ENCODE measurements at places on chromosomes 7 and 10. TPM values are rescaled to one million over a fixed set of nuclear protein-coding genes. Genes with fewer than 3 reads are reported as not detected.

Gene ZNF735
- polyA plus RNA-seq = not detected

Gene CELF2
- polyA plus RNA-seq = 13.0 TPM

Gene PSPH
- 5.1 TPM for polyA plus RNA-seq

Gene GSTO2
- 0.51 TPM for polyA plus RNA-seq

Gene PNLIP
- polyA plus RNA-seq = 0.10 TPM

Gene AS3MT
- 59.4 TPM for polyA plus RNA-seq

Gene SYNPO2L
- 61.6 TPM for polyA plus RNA-seq

Gene CDC14C
- polyA plus RNA-seq = not detected

Gene CHAT
- not detected for polyA plus RNA-seq

Gene ZPBP
- polyA plus RNA-seq = not detected

Data from heart right ventricle (tissue), 16 donors.